ENCODE measurements at places on chromosomes 1 and 21.

GRCh38 chr1:88867743-88868521 lies 23.4 kb downstream of the GTF2B start:
- DNase-seq: no peak

DNA sequence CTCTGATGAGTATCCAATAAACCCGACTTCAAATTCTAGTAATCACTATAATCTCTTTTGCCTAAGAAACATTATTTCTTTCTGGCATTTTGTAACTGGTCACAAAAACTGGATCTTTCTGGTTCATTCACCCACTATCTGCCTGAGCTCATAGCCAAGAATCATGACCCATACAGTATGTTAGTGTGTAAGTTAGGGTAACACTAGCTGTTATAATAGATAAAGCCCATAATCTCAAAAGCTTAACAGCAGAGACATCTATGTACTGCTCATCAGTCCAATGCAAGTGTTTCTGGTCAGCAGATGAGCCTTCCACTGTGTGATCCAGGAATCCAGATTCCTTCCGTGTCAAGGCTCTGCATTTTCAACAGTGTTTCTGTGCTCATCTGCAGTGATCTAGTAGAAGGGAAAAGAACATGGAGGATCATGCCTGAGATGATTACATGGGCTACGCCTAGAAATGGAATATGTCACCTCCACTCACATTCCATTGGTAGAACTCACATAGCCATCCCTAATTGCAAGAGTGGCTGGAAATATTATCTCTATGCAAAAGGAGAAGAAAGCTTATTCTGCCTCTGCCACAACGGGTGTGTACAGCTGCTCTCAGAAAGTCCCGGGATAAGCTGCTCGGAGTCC lies 27.7 kb downstream of the RRAGC start:
- no peak for DNase-seq

GRCh38 chr1:93770640-93771039 lies 89.0 kb upstream of the BCAR3 start:
- no peak for DNase-seq

DNA sequence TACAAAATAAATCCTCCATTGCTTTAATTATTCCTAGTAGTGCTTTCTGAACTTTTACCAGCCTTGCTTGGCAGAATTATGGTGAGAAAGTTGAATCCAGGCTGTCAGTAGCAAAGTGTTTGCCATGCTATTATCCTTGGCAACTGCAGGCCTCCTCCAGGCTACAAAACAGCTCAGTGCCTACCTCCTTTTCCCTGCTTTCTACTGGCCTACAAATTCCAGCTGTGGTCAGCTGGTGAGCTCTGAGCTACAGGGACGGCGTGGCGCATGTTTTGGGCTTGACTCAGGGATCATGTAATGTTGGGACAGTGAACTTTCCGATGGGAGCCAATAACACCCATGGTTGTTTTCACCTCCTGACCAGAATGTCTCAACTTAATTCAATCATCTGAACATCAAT lies 456.1 kb upstream of the ADAMTS5 start:
- no peak for DNase-seq

DNA sequence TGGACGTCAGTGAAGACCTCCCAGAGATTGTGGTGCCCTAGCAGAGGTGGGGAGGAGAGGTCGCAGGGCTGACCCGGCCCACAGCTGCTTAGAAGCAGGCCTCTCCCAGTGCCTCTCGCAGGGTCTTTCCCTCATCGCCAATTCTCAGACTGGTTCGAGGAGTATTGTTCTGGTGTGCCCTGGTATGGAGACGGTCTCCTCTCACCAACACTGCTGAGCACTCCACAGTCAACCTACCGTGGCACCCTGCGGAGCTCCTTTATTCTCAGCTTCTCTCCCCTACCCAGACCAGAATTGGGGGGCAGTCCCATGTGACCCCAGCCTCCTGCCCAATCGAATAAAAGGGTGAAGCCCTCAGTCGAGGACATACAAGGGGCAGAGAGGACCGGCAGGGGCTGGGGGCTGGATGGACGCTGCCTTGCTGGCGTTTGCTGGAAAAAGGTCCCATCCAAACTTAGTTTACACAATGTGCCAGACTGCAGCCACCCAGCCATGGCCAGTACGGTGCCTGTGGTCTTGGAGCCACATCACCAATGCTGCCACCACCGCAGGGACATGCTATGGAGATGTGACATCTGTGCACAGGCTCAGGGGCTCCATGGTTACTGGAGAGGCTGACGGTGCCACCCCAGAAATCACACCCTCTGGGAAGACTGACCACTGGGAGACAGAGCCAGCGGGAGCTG lies 80.8 kb downstream of the STUM start:
- DNase-seq: peak; percentile 55

DNA sequence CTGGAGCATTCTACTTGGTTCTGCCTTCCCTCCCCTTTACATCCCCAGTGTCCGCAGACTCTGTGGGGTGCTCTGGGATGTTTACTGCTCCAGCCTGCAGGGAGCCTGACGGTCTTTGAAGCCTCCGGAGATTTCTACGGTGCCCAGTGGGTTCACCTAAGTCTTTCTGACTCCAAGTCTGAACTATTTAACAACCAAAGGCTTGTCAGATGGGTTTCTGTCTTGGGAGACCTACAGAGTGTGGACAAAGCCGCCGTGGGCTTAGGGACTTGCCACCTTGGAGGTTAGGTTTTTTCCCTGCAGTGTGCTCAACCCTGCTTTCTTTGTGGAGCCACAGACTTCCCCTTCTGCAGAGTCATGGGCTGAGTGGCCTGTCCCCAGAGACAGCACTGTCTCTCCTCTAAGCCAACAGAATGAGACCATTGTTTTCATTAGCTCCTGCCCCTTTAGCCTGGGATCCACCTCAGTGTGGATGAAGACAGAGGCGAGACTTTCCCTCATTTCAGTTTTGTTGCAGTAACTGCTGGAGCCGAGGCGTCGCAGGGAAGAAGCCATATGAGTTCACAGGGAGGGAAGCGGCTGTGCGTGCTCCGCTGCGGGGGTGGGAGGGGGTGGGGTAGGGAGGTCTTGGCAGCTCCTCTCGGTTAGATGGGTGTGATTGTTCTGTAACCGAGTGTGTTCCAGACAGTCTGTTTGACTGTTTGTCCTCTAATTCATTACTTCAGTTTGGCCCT lies 120.7 kb downstream of the CNIH3 start:
- DNase-seq: no peak

DNA sequence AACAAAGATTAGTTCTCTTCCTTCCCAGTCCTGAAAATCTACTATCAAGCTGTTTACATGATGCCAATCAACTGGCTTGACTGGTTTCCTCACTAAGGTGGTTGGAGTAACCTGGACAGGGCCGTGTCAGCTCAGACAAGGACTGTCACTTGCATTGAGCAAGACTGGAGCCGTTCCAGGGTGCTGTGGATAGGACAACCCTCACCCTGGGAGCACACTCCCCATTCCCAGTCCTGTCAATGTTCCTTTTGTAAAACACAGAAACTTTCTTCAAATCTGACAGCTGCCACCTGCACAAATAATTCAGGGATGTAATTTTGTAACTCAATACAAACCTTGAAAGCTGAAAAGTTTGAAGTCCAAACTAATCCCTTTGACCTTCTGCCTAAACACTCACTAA lies 31.4 kb downstream of the PLPP3 start:
- DNase-seq: no peak

DNA sequence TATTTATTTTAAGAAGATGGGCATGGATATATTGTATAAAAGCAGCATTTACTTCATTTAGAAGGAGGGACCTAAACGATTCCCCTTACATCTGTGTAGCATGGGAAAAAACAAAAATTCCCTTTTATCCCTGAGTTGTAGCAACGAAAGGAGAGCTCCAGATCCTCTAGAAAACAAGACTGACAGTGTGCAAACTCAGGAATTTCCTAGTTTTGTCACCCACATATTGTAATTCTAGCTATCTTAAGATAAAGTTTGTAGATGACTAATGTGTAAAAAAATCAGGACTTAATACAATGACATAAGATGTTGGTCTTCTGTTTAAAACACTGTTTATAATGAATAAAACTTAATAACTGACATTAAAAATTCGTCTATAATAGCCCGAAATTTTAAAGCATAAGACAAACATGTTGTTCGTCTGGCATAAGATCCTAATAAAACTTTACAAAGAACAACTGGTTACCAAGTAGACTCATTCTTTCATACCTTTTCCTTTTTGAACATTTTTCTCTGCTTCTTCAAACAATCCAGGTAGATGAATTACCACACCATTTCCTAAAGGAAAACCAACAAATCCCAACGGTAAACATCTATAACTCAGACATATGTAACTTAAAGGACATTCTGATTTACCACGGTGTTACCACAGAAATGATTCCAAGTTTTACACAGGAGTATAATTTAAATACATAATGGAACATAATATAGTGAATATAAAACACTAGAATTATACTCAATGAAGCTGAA lies 15.2 kb downstream of the ADSS2 start:
- no peak for DNase-seq
